ENCODE measurements at places on chromosomes 2 and 18.

- no peak for DNase-seq
These were observed 20.6 kb downstream of the CHN1 start for GRCh38 chr2:174984561-174984960.

GRCh38 chr2:127661072-127661649, 14.2 kb downstream of the LIMS2 start:
- no peak for DNase-seq

DNA sequence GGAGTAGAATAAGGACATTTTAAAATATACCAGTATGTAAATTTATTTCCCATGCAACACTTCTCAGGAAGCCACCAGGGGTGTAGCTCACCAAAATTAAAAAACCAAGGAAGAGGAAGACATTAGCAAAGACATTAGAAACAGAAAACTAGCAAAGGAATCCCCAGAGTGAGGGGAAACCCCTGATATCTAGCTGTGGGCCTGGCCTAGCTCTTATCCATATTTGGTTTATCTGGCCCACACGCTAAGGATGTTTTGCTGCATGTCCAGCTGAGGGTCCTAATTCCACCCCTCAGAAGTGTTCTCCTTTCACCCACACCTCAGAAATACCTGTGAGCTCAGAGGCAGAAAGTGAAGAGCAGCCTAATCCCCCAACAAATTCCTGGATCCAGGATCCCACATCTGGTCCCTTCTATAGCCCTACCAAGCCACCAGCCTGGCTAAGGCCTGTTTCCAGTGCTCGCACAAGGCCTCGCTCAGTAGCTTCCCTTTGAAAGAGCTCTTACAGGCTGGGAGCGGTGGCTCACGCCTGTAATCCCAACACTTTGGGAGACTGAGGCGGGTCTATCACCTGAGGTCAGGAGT, 17.4 kb downstream of the OSBPL1A start:
- no peak for DNase-seq

DNA sequence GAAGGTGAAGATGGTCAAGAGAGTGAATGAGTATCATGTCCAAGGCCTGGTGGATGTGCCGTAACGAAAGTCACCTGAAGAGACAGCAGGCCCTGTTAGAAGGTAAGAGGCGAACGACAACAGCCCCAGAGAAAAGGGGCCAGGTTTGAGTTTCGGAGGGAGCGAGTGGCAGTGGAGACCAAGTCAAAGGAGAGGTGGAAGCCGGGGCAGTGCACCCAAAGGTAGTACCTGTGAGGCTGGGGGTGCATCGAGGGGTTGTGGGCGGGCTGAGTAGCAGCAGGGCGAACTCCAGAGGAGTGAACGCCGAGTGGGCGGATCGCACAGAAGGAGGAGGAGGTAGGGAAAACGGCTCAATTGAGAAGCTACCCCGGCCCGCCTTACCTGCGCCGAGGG, 358 bp downstream of the USP37 start:
- DNase-seq: peak; percentile 46

DNA sequence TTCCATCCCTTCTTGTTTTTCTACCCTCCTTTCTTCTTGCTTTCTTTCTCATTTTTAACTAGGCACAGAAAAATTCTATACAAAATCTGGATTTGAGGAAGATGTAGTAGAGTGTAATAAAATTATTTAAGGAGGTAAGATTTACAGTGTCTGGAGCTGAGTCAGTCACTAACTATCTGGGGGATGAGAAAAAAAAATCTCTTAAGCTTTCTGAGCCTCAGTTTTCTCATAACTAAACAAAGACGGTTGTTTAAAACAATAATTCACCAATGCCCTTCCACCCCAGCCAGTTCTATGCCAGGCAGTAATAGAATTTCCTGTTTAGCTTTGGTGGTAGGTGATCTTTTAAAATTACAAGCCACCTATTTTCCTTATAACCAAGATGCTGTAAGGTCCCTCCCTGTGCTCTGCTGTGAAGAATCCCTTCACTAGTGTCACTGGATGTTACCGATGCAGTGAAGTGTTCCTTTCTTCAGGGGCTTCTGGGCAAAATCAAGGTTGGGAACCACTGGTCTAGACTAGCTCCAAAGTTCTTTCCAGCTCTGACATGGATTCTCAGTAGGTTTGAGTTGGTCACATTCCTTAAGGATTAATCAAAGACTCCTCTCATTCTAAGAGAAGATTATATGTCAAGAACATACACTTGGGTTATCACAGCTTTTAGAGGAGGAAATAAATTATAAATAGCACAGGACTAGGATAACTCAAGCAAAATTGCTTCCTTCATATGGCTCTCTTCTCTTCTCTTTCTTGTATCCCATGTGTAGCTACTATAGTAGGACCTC, 289.0 kb downstream of the CDH2 start:
- no peak for DNase-seq

DNA sequence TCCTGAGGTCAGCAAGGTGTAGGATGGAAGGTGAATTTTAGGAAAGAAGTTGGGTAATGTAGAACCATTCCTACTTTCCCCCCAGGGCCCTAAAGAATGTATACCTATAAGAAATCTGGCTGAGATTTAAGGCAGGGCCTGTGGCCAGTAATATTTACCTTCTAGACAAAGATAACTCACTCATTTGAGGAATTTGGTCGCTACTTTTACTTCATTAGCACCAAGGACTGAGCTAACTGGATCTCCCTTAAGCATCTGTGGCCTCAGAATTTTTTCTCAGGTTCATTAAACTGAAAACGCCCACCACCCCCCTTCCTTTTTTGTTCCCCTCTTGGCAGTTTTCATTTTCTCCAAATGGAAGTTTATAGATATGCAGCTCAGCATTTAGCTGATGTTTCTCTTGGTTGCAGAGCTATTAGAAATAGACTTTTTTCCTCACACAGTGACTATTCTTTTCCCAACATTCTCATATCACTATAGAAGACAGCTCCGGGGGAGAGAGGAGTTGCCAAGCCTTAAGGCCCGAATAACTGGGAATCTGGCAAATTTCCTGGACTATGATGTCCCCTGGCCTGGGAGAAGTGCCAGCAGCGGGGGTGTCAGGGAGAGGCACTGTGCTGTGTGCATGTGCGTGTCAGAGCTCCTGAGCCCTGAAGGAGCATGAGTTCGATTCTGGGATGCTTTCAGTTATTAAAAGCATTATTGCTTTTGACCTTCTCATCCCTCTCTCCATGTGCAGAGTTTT, 310.9 kb downstream of the PRKCE start:
- no peak for DNase-seq

DNA sequence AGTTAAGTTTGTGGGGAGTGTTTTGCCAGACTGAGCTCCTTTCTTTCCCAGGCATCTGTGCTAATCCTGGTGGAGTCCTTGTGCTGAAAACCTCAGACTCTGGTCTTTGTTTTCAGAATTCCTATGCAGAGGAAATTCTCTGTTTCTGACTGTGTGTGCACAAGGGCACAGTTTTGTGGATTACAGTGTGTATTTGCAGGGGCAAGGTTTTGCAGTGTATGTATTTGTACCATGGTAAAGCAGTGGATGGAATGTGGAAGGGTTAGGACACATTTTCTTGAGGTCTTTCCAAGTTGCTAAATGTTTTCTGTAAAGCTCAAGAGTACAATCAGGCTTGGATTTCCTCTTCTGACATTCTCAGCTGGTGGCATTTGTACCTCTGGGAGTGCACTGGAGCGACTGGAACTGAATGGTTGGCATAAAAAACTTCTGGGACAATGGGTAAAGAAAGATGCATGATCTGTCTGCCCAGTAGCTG, 139.5 kb upstream of the RND3 start:
- DNase-seq: no peak

- DNase-seq: no peak
These were observed 295.7 kb downstream of the AGAP1 start for GRCh38 chr2:235789552-235789951.

DNA sequence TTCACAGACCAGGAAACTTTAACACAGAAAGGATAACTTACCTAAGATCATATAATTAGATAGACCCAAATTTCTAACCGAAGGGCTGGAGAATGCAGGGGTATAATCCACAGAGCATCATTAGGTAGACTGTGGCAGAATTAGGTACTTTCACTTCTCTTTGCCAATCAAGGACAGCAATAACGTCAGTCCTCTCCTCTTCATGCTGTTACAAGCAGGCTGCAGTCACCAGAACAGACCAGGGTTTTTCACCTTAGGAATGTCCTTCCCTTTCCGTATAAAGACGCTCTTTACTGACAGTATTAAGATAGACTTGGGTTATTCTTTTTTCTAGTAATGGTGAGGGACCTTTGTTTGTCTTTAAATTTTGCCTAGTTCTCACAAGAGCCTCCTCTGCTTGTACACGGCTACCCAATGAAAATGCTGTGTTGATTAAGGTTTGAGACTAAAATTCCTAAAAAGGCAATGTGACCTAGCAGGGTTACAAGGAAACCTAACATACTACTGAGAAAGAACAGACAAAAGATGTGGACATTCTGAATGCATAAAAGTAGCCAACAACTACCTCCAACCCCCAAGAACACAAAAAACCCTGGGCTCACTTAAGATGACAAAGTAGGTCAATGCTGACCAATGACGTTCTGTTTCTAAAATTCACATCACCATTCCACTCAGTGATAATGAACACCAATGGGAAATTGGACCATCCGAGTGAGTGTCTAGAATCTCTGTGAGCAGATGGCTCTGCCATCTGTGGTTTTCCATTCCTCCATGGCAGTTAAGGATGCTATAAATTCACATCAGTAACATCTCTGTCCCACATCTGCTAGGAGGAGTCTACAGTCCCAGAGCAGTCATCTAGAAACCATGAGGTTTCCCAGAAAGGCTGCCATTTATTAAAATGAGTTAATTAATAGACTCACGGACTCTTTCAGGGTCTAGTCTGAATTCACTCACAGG, 2.1 kb downstream of the PDIA6 start:
- no peak for DNase-seq

DNA sequence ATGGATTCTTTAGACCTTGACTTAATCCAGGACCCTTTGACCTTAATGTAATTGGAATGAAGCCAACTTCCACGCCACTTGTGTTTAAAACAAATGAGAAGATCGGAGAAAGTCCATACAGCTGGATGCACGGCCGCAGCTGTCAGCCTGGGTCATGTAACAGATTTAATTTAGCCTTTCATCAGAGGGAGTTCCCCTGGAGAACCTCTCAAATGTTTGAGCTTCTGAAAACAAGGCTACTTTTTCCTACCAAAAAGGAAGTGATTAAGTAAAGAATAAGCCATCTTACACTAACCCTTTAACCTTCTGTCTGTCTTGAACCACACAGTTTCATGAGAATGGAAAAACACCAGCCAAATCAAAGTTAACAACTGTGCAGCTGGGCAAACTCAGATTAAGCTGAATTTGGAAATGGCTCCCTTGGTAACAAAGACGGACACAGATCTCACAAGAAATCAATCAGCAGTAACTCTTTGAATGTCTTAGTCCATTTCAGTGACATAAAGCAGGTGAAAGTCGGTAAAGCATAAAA, 103.6 kb downstream of the DOCK10 start:
- no peak for DNase-seq

DNA sequence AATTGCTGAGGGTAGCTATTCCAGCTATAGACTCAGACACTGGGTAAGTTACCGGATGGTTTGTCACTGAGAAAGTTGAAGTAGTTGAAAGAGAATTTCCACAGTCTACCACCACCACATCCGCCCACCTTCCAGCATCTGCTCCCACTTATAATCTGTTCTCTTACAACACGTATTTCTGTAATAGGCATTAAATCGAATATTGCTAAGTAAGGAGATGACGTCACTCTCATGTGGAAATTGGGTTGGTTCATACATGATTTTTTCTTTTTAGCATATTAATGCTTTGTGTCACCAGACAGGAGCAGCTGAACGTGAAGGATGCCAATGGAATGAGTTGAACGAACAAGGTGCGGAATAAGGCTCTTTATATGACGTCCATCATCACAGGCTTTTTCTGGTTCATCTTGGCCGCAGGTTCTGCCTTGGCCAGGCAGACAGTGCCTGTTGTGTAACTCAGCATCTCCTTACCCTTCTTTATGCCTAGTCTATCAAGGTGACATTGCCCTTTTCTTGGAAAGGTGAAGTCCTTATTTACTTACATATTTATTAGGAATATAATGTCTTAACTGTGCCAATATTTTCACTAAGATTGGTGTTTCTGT, 45.9 kb downstream of the THUMPD2 start:
- no peak for DNase-seq

DNA sequence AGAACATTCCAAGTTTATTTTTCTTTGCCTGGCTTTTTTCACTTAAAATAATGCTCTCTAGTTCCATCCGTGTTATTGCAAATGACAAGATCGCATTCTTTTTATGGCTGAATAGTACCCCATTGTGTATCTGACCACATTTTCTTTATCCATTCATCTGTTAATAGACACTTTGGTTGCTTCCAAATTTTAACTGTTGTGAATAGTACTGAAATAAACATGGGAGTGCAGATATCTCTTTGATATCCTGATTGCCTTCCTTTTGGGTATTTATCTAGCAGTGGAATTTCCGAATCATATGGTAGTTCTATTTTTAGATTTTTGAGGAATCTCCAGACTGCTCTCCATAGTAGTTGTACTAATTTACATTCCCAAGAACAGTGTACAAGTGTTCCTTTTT, 230.5 kb downstream of the FIGN start:
- DNase-seq: no peak

GRCh38 chr2:48205137-48205798, 299.0 kb upstream of the FBXO11 start:
- no peak for DNase-seq

DNA sequence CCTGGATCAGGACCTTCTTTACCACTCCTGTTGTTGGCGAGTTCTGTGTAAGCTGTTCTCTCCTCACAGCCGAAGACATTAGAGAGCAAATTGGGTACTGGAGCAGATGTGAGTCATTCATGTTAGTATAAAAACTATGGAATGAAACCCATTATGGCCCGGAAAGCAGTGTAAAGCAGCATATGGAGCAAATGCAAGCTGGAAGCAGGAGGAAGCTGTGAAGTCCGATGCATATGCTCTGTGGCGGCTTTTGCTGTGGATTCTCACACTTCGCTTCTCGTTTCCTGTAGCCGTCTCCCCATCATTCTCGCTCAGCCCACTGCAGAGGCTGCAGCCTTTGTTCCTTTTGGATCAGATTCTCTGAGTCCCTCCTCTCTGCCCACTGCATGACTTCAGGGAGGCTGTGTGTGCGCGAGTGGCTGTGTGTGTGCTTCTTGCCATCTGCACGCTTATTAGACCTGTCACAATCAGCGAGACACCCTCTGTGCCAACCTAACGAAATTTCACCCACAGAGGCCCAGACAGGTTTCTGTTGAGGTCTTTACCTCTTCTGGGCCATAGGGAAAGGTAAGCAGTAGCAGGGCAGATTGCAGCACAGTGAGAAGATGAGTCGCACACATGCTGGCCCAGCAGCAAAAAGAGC, 3.3 kb upstream of the GALNT14 start:
- no peak for DNase-seq

- DNase-seq: no peak
These were observed 10.5 kb downstream of the CCDC88A start for GRCh38 chr2:55408918-55409868.

- DNase-seq: no peak
These were observed 69.3 kb upstream of the ATL2 start for GRCh38 chr2:38446418-38446817.

- no peak for DNase-seq
These were observed 23.5 kb downstream of the WNT10A start for GRCh38 chr2:218904176-218904575.
